Breast epithelium (tissue), 4 donors: ENCODE measurements at places on chromosomes 4 and X.

GRCh38 chr4:100420571-100420970 lies 97.3 kb downstream of the EMCN start:
- no peak for DNase-seq

DNA sequence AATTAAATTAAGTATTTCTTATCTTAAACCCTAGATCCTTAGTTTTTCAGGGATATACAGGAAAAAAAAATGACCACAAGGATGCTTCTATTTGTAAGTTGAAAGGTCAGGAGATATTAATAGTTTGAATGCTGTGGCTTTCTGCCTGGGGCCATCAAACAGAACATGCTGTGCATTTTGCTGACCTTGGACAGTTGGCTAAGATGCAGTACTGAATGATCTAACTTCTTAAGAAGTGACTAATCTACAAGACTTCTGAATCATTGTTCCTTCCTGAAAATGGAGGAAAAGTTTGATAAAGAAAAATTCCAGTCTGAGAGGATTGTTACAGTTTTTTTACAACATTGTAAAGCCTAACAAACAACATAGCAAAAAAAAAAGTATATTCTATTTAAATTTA lies 237.8 kb upstream of the JADE1 start:
- no peak for DNase-seq

GRCh38 chrX:50198348-50198747 lies 2.5 kb downstream of the AKAP4 start:
- no peak for DNase-seq

- no peak for DNase-seq
Measured at GRCh38 chrX:8010105-8010504, 82.9 kb upstream of the PNPLA4 start.

DNA sequence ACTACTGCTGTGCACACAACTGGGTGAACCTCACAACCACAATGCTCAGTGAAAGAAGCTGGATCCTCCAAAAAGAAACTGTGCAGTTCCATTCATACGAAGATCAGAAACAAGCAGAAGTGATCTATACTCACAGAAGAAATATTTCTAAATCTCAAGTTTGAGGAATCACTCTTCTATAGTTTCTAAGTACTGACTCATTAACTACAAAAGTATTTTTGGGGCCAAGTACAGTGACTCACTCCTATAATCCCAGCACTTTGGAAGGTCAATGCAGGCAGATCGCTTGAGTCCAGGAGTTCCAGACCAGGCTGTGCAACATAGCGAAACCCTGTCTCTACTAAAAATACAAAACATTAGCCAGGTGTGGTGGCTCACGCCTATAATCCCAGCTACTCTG lies 51.3 kb upstream of the RELL1 start:
- DNase-seq = no peak

DNA sequence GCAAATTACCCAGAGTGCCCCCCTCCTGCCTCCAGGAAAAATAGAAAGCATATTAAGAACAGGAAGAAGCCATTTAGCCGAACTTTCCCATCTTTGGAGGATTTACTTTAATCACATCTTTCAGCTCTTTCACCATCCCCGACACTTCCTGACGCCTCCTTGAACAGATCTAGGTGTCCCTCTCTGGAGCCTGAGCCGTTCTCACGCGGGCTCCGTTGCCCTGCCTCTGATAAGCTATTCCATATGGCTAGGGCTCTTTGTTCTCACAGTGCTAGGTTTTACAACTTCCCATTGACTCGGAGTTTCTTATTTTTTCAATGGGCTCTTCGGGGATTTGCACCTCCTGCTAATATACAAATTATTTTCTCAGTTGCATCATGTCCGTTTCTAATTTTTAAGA lies 82.1 kb upstream of the GPC4 start:
- no peak for DNase-seq

GRCh38 chr4:7371210-7371941 lies 63.4 kb downstream of the PSAPL1 start:
- DNase-seq = no peak

- DNase-seq = no peak
Measured at GRCh38 chrX:139475432-139475831, 55.1 kb upstream of the F9 start.

DNA sequence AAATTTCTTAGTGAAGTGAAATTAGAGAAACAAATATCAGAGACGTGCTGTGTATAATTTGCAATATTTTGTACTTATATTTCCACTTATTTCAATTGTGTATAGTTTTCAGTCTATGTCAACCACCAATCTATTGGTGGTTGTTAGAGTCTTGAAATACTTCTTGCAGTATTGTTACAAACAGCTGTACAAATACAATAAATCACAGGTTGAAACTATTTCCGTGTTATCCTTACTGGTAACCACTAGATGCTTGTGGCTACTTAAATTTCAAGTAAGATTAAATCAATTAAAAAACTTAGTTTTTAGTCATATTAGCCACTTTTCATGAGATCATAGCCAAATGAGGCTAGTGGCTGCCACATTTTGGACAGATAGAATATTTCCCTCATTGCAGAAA lies 520.5 kb downstream of the GBA3 start:
- DNase-seq = no peak
